ENCODE measurements at places on chromosomes 4 and X.

DNA sequence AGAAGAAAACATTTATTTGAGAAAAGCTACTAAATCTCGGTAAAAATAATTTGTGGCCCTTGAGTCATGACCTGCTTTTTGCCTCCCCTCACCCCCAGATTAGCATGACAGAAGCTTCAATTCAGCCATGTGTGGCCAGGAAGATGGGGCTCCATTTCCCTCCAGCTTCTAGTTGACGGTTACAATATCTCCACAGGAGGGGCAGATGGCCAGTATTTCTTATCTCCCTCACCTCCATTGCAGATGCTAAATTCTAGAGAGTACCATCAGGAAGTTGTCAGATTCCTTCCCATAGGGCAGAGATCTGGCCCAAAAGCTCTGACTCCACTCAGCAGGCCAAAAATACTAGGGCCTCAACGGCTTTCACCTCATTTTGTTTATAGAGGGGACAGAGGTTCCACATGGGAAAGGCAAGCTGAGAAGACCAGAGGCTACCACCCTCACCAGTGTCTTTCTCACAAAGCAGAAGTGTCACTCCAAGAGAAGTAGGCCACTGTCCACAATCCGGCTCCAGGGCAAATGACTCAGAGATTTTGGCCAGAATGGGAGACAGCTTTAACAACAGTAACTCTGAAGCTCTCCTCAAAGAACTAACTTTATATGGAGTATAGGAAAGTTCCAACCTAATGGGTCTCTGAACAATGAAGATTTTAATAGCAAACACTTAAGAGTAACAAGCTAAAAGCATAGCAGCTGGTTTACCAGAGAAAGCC, 108.3 kb downstream of the TBC1D19 start:
- DNase-seq = no peak

- no peak for DNase-seq
Observed at GRCh38 chr4:10684631-10685030, at the start of gene CLNK. Gene CLNK, minus strand, starts transcription at chr4:10684768. Its CDS starts 16,899 bp downstream, at chr4:10667869.

DNA sequence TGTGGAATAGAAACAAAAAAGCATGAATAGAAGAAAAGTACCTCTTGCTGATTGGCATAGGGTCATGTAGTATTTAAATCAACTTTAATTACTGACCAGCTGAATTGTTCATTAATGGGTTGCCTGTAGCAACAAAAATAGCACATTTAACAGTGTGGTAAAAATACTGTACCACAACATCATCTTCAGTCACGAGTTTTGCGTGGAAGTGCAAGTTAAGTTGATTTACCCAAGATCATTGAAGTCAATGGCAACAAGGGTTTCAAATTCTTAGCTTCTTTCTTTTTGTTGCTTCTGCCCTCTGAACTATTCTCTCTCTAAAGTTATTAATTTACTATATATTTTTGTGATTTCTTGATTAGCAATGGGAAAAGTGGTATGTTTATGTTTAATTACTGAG, 526.6 kb downstream of the C4orf33 start:
- no peak for DNase-seq

DNA sequence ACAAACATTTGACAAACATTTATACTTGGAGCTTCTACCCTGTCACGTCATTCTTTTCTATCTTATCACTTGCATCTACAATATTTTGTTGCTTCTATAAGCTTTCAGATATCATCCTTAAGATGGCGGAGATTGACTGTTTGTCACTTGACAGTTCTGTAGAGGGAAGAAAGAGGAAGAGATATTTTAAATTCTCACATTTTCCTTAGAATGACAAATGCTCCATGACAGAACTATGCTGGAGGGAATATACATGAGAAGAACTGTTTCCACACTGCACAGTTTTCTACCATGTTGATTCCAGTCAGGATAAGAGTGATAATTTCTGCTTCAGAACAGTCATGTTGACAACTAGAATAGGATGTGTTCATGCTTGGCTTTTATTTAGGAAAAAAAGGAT, 29.7 kb downstream of the FAM133A start:
- DNase-seq = no peak

DNA sequence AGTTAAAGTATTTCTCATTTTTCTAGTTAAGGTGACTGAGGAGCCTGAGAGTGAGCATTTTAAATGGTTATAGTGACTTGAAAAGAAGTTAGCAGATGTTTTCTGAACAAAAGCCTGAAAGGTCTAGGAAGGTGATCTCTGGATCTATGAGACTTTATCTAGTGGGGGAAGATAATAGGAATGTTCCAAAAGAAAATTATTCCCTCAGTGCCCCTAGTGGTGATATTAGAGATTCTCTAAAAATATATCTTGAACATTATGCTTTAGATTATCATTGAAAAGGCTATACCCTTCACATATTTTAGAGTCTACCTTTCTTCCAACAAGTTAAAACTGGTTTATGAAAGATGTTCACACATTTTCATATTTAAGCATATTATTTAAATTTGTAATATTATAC, 69.0 kb upstream of the SPANXN1 start:
- no peak for DNase-seq

DNA sequence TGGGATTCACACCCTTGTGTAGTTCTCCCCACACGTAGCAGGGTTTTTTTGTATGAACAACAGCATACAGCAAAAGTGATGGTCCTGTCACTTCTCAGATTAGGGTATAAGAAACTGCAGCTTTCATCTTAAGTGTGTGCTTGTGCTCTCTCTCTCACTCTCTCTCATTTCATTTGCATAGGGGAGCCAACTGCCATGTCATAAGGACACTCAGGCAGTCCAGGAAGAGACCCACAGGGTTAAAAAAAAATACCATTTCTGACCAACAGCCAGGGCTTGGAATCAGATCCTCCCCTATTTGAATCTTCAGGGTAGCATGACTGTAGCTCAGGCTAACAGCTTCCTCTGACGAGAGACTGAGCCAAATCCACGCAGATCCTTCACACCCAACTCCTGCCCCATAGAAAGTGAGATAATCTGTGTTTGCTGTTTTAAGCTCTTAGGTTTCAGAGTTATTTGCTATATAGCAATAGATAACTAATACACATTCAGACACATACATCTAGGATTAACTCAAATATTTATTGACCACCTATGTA, 331.2 kb downstream of the PAPSS1 start:
- DNase-seq = no peak

GRCh38 chrX:153882086-153882498, 3.9 kb downstream of the L1CAM start:
- no peak for DNase-seq

- DNase-seq = no peak
Observed at GRCh38 chrX:5113128-5113527, 1115.5 kb downstream of the NLGN4X start.

DNA sequence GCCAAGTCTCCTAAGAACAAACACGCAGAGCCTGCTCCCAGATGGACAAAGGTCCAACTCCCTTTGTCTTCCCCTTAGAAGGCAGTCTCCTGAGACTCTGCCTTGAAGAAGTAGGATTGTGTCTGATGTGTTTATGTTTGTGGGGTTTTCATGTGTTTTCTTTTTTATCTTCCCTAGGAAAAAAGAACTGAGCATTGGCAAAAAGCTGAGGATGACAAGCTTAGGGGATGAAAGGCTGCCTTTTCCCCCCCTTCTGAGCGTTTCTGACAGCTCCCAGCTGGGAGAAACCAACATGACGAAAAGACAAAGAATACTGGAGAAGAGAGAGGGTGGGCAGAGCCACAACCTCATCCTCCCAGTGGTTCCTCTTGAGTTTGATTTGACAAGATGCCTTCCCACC, 181.1 kb downstream of the EVC2 start:
- no peak for DNase-seq

GRCh38 chr4:27357283-27357682, 496.6 kb downstream of the STIM2 start:
- no peak for DNase-seq

DNA sequence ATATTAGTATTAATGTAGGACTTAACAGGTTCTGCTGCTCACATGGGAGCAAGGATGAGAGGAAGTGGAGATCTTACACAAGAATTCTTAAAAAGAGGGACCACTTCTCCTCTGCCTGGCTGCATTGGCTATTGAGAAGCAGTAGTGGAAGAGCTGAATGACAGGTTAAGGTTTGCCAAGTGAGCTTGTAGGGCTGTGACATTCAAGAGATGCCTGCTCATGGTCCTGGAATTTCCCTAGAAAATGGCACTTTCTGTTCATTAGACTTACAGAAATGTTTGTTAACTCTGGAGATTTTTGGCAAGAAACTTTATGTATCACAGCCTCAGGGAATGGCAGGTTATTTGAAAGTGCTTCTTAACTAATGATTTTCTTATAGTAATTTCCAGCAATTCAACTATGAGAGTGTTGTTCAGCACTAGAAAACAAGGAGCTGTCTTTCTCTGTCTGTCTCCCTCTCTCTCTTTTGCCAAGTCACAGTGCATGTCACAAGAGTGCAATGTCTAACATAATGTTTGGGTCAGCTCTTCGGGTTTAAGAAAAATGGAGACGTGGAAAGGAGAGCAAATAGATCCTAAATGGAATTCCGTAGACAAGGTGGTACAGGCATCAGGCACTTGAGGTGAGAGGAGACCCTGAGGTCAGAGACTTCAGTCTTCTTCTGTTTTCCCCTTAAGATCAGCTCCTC, 8.3 kb upstream of the NAP1L5 start:
- DNase-seq = no peak

DNA sequence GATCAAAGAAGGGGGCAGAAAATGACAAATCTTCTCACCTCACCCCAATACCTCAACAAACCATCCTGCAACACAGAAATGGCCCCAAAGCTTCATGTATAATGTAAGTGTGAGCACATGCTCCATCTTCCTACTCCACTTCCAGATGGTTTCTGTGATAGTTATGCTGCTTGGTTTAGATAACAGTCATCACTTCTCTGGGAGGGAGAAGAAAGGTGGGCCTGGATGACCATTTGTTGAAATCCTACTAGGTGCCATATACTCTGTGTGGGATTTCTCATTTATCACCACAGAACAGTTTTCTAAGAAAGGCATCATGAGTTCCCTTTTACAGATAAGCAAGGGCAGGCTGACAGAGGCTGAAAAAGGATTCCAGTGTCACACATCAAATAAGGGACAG, 31.3 kb upstream of the NXF3 start:
- DNase-seq = no peak

Measured in activated T-helper 1 cell treated with anti-CD3 and anti-CD28 coated beads, Interleukin-2, amount 50 U/mL, for 16 hours (primary cell).